ENCODE measurements at places on chromosomes 5 and 9.
A peak's percentile ranks its signal among the peaks of the same experiment; 100 is the strongest.

DNA sequence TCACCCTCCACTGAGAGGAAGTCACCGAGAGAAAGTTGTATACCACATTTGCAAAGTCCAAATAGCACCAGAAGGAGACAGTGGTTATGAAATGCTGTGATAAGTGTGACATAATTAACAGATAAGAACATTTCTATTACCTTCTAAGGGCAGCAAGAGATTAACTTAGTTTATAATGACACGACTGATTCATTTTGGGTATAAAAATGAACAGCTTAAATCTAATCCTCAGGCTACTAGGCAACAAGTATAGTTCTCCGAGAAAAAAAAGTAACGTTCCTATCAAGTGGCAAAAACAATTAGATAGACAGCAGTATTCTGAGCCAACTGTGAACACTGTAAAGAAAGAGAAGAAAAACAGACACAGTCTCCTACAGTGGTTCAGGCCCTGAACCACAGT is 431.2 kb upstream of the GRAMD2B start:
- no peak for ATAC-seq

DNA sequence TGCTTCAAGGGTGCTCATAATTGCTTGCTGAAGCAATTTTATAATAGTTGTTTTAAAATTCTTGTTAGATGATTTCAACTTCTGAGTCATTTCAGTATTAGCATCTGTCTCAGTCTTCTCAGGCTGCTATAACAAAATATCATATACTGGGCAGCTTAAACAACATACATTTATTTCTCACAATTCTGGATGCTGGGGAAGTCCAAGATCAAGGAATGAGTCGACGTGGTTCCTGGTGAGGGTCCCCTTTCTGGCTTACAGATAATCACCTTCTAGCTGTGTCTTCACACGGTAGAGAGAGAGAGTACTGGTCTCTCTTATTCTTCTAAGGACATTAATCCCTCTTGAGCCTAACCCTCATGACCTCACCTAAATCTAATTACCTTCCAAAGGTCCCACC is 160.4 kb downstream of the SIL1 start:
- ATAC-seq: no peak

GRCh38 chr5:61587125-61587524 is 255.1 kb downstream of the ZSWIM6 start:
- ATAC-seq: no peak

DNA sequence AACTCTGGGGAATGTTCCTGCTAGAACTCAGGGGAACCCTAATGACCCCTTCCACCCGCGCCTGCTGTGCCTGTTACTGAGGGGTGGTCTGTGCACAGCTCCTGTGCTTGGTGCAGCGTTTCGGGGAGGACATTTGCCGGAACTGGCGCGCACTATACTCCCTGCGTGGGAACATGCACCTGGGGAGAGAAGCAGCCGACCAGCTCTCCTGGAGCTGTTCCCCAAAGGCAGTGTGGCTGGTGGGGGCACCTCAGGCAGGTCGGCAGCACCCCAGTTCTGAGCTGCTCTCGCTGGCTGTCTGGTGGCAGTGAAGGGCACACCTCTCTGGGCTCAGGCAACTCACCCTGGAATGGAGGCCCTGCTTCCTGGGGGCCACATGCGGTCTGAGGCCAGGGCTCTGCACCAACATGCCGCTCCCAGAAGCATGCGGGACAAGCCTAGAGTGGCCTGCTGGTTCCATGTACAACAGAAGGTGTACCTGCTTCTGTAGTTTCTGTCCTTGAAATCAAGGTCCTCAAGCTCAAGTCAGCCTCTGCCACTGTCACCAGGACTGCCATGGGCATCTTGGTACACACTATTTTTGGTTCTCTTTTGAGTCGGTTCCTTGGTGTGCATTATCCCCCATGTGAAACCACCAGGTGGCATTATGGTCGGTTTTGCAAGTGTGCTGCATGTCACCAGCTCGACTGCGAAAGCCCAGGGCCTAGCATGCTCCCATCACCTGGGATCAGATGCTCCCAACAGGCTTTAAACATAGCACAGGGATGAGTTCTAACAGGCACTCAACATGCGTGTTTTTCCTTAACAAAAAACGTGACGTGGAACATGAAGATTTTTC is 7.8 kb upstream of the MRNIP start:
- peak; percentile 58 for ATAC-seq

DNA sequence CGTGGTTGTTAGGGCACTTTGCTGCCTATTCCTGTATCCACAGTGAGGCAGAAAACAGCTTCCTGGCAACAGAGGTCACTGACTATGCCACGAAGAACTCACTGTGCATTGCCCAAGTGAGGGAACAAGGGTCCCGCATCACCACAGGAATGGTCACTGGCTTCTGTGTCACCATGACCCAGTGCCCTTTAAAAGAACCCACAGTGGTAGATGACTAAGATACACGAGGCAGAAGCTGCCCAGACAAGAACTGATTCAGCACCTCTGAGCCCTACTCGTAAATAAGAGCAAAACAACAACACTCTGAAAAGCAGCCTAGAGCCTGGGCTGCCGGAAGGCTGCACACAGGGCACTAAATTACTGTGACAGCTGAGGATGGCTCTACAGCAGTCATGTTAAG is 236.6 kb upstream of the RASEF start:
- no peak for ATAC-seq

GRCh38 chr5:157890836-157891597 is 32.1 kb upstream of the CLINT1 start:
- ATAC-seq: no peak

- no peak for ATAC-seq
These were observed 159.1 kb upstream of the ACOT12 start for GRCh38 chr5:81552852-81553566.

DNA sequence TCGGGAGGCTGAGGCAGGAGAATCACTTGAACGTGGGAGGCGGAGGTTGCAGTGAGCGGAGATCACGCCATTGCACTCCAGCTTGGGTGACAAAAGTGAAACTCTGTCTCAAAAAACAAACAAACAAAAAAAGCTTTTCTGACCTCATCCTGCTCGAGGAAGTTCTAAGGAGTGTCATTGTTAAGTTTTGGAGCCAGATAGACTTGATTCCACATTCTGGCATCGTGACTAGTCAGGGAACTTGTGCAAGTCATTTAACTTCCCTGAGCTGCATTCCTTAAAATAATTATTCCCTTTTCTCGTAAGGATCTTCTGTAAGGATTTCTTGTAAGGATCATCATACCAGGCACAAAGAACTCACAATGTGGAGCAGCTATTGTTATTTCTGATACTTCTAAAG is 26.2 kb downstream of the SNX24 start:
- no peak for ATAC-seq

Measured in activated CD4-positive, CD25-positive, alpha-beta regulatory T cell treated with anti-CD3 and anti-CD28 coated beads, Interleukin-2, amount 50 U/mL, for 24 hours (primary cell).